Mesendoderm (in vitro differentiated cells): ENCODE measurements at places on chromosomes 2 and 18.

GRCh38 chr2:154555710-154556109, 142.8 kb upstream of the KCNJ3 start:
- DNase-seq: no peak

DNA sequence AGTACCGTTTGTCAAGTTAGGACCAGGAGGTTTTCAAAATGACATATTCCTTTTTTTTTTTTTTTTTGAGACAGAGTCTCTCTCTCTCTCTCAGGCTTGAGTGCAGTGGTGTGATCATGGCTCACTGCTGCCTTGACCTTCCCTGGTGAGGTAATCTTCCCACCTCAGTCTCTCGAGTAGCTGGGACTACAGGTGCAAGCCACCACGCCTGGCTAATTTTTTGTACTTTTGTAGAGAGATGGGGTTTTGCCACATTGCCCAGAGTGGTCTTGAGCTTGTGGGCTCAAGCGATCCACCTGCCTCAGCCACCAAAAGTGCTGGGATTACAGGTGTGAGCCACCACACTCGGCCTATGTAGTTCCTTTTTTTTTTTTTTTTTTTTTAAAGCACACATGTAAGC, 127.9 kb upstream of the SEC11C start:
- DNase-seq: no peak

DNA sequence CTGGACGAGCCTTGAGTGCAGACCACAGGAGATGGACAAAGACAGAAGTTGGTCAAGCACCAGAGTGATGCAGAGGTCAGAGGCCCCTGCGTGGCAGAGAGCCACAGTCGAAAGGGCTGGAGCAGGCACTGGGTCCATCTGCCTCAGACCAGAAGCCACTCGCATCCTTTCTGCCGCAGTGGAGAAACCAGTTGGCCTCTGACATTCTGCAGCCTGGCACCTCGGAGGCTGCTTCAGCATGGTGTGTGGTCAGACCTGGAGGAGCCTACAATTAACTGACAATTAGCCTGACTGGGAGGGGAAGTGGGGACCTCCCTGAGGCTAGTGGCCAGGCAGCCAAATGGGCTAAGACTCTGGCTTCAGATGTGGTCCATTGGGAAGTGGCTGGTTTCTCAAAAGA, 111.1 kb downstream of the SGPP2 start:
- DNase-seq: no peak

DNA sequence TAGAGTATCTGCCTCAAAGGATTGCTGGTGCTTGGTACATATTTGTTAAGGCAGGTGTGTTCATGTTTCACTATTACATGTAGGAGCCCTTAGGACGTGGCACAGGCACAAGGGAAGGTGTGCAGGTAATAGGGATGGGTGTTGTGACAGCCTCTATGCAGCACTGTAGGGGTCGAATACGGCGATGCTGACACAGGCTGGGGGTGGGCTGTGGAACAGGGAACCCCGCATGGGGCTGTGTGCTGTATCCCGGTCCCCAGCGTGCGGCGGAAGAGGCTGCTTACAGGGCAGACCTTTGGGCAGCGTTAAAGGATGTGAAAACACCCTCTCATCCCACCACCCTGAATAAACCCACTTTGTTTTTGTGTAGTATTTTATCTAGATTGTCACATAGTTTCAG, 21.5 kb downstream of the B3GNT2 start:
- no peak for DNase-seq

- no peak for DNase-seq
These were observed 58.2 kb downstream of the BCL2L11 start for GRCh38 chr2:111178730-111179405.

DNA sequence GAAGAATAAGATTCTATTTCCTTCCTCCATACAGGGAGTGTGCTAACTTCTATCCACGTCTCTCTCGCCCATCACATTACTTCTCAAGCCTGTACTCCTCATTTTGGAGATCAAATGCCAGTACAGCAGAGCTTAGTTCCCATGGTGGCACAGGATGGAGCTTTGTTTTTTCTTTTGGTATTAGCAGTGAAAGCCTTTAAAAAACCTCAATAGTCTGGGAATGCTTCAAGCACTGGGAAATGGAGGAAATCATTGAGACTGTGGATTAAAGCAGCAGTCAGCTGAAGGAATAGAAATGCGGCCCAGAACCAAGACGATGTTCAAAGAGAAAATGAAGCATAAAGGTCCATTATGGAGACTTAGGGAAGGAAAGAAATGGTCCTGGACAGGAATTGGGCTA, 102.3 kb downstream of the NRXN1 start:
- DNase-seq: no peak

DNA sequence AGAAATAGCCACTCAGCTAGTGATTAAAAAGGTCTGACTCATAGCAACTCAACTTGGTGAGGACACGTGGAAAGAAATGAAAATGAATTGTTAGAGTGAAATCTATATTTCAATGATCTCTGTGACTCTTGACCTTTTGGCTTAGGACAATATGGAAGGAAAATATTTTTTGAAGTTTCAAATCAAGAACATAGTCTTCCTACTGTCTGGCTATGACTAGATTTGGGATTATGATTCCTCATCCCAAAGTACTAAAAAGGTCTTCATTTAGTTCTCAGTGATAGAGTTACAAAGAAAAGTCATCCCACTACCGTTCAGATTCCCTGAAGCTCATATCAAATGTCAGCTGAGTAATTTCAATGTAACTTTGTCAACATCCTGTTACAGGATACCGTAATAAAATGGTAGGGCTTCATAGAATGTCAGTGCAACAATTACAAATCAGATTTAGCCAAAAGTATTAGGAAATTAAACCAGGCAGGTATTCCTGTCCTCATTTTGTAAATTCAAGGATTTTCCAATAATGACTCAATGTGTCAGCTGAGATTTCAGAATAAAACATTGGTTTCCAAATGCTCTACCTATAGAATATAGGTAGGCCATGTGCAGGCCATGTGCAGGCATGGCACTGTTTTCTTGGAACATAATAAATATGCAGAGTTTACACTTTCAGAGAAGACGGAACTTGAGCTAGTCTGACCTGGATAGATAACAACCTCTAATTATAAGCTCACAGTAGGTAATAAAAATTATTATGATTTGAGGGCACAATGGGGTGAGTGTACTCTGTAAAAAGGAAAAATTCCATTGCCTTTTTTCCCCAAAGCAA, 36.0 kb downstream of the ANKRD29 start:
- no peak for DNase-seq

DNA sequence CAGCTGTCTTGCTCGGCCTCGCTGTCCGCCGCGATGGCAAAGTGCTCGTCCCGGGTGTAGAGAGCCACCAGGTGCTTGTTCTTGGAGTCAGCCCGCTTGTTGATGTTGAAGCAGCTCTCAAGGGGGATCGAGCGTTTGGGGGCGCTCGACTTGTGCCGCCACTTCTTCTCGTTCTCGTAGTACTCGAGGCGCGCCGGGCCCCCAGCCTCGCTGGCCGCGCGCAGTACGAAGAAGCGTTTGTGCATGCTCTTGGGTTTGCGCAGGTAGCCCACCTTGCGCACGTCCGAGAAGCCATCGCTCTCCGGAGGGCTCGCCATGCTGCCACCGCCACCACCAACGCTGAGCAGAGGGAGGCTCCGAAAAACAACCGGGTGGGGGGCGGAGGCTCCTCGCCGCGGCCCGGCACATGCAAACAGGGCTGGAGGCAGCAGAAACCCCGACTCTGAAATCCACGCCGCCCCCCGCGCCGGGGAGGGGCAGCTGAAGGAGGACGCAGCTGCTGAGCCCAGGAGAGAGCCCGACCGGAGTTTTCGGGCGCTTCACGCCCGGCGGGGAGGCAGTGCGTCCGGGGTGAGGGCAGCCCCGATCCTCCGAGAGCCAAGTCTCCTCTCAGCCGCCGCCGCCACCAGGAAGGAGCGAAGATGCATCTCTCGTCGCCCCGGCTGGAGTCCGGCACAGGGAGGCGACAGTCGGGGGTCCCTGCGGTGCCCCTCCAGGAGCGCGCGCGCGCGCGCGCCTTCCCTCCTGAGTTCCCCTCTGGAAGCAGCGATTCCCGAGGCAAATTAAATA, 1.0 kb downstream of the IRS1 start:
- peak; percentile 75 for DNase-seq

DNA sequence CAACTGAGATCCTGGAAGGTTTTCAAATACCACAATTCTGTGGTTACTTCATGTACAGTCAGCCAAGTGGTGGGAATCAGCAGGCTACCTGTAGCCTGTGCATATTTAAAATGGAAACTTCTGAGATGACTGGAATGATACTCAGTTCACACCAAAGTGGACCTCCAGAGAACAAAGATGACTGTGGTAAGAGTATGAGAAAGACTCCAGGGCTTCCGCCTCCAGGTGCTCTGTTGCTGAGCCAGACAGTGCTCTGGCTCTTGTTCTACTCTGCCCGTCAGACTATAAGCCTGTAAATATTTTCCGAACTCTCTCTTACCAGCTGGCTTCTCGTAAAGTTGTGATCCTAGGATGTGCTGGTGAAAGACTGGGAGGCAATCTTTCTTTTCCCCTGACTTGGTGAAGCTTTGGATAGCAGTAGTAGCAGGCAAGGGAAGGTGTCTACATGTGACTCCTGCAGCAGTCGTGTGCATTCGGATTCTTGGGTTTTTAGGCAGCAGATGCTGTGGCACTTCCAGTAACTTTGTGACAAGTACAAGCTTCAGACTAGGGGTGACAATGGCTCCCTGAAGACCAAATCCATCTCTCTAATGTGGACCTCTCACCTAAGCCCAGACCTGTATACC, 23.1 kb downstream of the ST3GAL5 start:
- DNase-seq: no peak

- no peak for DNase-seq
These were observed 49.9 kb downstream of the MTCL1 start for GRCh38 chr18:8754995-8755960.

DNA sequence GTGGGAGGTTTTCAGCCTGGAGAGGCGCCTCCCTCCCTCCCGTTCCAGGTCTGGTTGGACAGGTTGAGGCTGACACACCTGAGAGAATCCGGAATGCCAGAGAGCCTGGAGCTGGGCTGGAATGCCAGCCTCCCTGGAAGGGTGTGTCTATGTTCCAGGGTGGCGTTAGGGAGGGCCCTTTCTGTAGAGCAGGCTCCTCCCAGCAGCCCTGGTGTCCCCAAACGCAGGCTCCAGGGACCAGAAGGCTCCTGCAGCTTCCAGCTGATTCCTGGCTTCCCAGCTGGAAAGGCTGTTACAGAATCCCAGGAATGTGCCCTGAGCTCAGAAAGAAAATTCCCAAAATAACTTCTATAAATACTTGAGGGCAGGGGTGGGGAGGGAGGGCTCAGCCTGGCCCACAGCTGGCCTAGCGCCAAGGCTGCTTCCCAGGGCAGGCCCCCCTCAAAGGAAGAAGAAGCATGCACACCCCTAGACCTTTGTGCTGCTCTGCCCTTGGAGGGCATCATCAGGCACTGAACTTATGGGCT, 85.4 kb downstream of the STPG4 start:
- peak; percentile 99 for DNase-seq

DNA sequence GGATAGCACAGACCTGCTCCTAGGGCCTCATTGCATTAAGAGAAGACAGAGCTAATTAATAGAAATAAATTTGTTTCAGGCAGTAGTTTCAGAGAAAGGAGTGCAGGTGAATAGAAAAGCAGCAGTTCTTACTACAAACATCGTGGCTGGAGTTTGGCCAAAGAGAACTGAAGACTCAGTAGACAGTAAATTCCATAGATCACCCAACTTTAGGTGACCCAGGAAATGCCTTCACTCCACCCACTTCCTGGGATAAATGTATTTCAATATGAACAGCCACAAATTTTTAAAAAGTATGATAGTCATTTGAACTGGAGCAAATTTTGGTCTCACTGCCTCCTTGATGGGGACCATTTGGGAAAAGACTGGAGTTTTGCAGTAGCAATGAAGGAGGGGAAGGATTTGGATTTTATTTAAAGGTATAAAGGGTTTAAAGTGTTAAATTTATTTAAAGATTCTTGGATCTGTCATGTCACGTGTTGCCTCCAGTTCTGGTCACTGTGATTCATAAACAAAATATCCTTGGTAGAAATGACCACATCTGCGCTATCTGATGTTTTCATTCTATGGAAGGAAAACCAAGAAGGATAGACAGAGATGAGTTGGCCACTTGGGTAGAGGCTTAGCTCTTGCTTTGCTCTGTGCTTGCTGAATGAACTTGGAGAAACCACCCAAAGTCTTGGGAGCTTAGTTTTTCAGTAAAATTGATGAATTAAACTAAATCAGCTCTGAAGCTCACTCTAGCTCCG, 390.2 kb downstream of the THSD7B start:
- DNase-seq: no peak

- DNase-seq: no peak
These were observed 231.1 kb downstream of the DYSF start for GRCh38 chr2:71684226-71685072.

- no peak for DNase-seq
These were observed 4.0 kb downstream of the MYO5B start for GRCh38 chr18:50190926-50191325.

DNA sequence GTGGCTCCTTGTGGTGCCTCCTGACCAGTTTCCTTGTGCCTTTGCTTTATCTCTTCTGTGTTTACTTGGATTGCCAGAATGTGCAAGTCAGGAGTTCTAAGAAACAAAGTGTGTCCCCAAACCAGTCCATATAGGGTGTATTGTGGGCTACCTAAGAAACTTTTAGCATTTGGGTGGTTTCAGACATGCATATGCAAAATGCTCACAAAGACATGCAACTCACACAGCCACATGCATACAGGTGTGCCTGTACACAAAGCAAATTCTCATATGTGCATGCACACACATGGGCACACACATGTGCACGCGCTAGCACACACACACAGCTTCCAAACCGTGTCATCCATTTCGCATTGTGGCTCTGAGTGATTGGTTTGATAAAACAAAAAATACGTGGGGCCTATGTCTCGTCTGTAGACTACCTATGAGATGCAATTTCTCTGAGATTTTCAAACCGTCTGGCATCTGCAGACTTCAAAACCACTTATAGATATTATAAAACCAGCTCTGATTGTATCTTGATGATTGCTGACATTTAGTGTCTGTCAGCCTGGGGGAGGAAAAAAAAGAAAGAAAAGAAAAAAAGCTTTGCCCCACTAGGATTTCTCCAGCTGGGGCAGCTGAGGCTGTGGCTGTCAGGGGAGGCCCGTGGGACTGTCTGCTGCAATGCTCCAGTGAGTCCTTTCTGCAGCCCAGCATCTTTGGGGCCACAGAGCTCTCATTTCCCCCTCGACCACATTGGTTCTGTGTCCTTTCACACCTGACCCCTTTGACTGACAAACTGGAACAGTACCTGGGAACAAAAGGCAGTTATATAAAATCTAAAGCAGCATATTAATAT, 556.1 kb downstream of the CMPK2 start:
- DNase-seq: no peak

GRCh38 chr2:181594322-181594721, 62.6 kb downstream of the CERKL start:
- DNase-seq: no peak

GRCh38 chr2:170813611-170814532, 2.8 kb upstream of the GAD1 start:
- peak; percentile 97 for DNase-seq

GRCh38 chr2:133657591-133657990, 89.3 kb upstream of the NCKAP5 start:
- peak; percentile 72 for DNase-seq

- peak; percentile 77 for DNase-seq
These were observed 134.8 kb upstream of the THUMPD2 start for GRCh38 chr2:39913648-39914461.

GRCh38 chr18:13439461-13439860, 220.9 kb downstream of the LDLRAD4 start:
- no peak for DNase-seq

GRCh38 chr2:19955544-19956422, 34.1 kb downstream of the WDR35 start:
- peak; percentile 89 for DNase-seq

GRCh38 chr18:62396381-62396780, 71.3 kb downstream of the TNFRSF11A start:
- no peak for DNase-seq
